ENCODE measurements at places on chromosomes 7 and 10.
A peak's percentile ranks its signal among the peaks of the same experiment; 100 is the strongest.

DNA sequence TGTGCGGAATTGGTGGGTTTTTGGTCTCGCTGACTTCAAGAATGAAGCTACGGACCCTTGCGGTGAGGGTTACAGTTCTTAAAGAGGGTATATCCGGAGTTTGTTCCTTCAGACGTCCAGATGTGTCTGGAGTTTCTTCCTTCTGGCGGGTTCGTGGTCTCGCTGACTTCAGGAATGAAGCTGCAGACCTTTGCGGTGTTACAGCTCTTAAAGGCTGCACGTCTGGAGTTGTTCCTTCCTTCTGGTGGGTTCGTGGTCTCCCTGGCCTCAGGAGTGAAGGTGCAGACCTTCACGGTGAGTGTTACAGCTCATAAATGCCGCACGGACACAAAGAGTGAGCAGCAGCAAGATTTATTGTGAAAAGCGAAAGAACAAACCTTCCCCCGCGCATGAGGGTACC is 670.7 kb downstream of the CNTNAP2 start:
- DNase-seq = no peak

- no peak for DNase-seq
Observed at GRCh38 chr10:101085846-101086245, 24.1 kb downstream of the KAZALD1 start.

GRCh38 chr7:112009081-112009480 is 197.1 kb downstream of the DOCK4 start:
- no peak for DNase-seq

DNA sequence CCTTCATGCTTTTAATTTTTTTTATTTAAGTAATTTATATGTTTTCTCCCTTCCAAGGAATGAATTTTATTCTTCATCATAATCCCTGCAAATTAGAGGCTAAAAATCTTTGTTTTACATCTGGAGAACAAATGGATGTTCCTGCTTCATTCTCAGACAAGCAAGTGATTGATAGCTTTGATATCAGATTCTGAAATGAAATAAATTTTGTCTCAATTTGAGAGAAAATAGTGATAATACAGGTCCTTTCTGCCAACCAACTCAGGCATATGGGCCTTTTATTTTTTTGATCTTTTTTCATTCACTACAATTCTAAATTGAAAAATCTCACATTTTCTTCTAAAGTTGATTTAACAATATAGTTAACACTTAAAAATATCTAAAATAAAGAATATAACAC is 427.1 kb downstream of the EXOC4 start:
- no peak for DNase-seq

DNA sequence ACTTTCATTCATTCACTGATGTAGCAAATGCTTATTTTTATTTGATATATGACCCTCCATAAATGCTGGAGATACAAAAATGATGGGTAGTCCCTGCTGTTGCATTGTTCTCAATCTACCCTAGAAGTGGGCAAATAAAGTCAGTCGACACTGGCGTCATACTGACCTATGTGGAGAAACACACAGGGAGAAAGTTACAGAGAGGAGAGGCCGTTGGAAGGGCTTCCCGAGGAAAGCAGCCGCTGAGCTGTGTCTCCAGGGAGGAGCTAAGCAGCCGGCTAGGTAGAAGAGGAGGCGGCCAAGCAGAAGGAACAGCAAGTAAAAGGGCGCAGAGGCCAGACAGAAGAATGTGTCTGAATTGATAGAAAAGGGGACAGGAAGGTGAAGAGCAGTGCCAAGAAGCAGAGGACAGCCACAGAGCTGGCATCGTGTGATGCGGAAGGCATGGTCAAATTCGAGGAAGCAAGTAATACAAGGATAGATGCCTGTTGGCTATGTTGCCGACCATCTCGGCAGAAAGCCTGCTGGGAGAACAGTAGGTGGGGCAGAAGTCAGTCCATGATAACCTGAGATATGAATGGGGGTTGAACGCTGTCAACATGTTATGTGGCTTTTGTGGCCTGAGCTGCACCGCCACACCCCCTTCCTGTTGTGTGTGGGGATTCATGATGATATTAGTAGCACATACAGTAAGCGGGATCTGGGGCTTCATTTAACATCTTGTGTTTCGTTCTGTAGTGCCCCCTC is 25.9 kb downstream of the ST8SIA6 start:
- DNase-seq = no peak

DNA sequence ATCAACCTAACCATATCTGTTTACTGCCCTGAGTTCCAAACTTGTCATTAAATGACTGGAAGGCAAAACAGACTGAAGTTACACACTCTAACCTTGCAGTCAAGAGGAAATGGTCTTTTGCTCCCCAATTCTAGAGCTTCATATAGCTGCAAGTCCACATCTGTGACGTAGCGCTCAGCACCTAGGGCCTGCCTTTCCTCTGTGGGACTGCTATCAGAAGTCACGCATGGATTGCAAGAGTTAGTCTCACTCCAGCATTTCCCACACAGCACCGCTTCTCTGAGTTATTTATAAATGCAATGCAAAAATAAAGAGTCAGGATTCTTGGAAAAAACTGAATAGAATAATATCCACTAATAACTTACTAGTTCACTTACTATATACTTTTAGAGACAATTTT is 96.9 kb downstream of the ELMO1 start:
- no peak for DNase-seq

- peak; percentile 23 for DNase-seq
Observed at GRCh38 chr10:60236869-60237524, 152.7 kb downstream of the ANK3 start.

DNA sequence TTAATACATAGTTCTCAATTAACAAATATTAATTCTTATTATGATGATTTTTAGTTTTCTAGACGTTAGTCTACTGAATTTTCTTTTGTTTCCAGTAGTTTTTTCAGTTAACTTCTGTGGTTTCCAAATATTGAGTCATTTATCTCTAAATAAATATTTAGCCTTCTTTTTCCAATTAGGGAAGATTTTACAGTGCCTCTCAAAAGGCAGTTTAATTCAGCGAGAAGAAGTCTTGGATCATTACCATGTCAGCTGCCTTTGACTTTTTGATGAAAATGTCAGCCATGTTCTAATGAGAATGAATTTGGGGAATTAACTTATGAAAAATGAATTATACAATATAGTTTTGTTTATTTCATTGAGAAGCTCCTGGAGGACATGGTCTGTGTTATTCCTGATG is 90.0 kb downstream of the CDK14 start:
- no peak for DNase-seq

DNA sequence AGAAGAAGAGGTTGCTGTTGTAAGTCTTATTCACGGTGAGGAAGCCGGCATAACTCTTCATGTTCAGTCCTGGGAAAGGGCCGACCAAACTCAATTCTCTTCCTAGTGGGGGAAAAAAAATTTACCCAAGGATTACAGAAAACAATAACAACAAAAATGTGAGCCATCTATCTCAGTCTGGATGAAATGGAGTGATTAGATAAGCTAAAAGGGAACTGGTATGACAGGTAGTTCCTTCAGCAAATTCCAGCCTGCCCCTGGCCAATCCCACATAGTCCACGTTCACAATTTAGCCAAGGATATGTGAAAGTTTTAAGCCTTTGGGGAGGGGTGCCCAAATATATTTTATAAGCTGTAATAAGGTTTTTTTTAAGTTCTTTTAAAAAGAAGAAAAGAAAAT is 33.6 kb downstream of the CPVL start:
- DNase-seq = no peak

GRCh38 chr7:16657656-16658279 is 11.8 kb downstream of the BZW2 start:
- no peak for DNase-seq

- DNase-seq = no peak
Observed at GRCh38 chr7:129465080-129465479, 30.8 kb downstream of the STRIP2 start.

DNA sequence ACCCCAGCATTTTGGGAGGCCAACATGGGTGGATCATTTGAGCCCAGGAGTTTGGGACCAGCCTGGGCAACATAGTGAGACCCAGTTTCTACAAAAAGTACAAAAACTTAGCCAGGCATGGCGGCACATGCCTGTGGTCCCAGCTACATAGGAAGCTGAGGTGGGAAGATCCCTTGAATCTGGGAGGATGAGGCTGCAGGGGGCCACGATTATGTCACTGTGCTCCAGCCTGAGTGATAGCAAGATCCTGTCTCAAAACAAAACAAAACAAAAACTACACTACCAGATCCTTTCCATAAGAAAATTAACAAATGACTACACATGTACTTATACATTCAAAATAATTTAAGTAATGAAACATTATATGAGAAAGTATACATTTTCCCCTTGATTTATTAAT is 116.4 kb upstream of the KLF6 start:
- no peak for DNase-seq

GRCh38 chr10:33381451-33382215 is 47.2 kb upstream of the NRP1 start:
- no peak for DNase-seq

GRCh38 chr7:69597278-69598076 is 798 bp upstream of the AUTS2 start:
- DNase-seq = peak; percentile 22

DNA sequence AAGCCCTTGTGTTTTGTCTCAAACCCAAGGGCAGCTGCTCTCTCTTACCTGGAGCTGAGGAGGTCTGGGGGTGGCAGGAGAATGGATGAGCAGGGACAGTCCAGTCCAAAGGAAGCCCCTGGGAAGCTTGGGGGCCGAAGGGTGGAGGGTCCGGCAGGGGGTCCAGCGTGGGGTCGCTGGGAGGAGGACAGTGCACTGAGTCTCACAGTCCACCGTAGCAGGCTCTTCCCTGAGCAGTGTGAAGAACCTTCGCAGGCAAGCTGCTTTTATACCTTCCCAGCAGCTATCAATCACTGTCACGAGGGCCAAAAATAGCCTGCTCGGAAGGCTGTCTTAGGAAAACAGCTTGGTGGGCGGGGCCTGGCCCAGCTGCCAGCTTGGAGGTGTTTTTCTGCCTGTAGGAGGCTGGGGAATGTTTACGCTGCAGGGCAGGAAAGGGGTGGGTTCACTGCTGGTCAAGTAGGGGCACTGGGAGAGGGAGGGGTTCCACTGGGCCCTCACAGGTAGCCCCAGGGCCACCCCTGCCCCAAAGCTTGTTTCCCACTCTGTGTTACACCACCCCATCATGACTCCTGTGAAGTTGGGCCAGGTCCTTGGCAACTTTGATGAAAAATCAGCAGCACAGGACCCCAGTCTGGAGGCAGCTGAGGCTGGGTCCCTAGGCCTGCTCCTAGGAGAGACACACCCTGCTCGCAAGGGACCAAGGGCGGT is at the start of gene DEPP1:
Gene DEPP1 (minus strand): TSS at position 240 of the 711 bp plus-strand sequence. CDS start 779 bp downstream, outside the sequence.
- DNase-seq = peak; percentile 95

DNA sequence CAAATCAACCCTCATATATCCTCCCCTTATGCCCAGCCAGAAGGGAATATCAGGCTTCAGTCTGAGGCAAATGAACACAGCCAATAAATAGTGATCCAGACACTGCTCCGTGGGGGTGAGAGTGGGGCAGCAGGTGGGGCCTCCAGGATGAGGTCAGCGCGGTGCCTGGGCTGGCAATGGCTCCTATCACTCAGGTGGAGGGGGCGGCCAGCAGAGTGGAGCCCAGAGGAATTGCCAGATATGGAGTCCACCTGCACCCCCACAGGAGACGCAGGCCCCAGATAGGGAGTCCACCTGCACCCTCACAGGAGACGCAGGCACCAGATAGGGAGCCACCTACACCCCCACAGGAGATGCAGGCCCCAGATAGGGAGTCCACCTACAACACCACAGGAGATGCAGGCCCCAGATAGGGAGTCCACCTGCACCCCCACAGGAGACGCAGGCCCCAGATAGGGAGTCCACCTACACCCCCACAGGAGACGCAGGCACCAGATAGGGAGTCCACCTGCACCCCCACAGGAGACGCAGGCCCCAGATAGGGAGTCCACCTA is 78.0 kb upstream of the PPP2R2D start:
- DNase-seq = no peak

DNA sequence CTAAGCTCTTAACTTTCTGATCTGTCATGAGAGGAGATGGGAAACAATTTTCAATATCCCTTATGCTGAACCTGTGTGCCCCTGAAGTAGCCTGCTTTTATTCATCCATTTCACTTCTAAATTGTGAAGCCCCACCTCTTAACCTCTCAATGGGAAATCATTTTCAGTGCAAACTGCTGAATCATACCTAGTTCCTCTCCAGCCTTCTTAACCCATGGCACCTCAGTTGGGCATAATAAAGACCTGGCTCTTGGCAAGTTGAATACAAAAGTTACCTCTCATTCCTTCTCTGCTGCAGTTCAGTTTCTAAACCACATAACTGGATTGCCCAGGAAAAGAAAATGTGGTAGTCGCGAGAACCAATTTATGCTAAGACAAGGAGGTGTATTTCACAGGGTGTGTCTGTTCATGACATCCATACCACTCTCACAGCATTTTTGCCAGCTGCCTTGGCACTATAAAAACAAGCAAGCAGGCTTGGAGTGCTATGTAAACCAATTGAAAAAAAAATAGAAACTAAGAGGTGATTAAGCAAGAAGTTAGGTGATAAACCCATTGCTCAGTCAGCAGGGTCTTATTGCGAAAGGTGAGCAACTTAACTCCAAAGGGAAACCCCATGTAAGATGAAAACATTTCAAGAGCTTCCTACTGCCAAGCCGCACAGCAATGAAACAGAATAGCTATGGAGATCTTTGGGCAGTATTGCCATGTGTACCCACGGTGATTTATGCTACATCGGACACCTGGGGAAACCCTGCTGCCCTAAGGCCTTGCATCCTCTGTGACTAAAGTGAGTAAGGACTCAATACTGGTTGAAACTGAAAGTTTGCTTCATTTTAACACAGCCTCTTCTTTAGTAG is 57.0 kb upstream of the DKK1 start:
- no peak for DNase-seq

DNA sequence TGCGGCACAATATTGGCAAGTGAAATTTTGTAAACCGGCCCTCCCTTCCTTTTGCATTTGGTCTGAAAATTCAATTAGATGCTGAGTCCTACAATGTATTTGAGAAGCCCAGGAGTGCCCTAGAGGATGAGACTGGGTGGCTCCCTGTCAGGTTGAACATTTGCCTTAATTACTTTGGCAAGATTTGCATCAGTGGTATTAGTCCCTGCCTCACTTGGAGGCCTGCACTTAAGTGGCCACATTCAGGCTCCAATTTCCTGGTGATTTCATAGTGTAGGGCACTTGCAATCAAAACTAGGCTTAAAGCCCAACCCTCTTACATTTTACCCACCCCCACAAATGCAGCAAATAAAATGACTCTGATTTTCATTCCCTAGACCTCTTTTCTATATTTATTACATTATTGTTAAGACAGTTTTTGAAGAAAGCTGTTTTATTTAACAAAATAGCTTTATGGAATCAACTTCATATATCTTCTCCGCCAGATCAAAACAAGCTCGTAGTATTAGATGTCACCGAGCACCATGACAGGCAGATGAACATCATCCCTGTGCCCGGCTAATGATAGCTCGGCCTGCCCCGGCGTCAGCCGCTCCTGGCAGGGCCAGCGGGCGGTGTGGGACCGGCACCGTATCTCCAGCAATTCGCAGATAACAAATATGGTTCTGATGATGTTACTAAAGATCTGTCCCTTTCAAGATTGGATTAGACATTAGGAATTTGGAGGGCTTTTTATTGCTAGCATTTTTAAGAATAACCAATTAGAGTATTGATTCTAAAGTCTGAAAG is 73.6 kb downstream of the EGFR start:
- no peak for DNase-seq

GRCh38 chr7:139777948-139778841 is at the start of gene HIPK2:
Gene HIPK2 (minus strand): TSS chr7:139777998. CDS start chr7:139777623, 375 bp downstream.
- peak; percentile 77 for DNase-seq

- no peak for DNase-seq
Observed at GRCh38 chr10:61286686-61287085, 166.5 kb downstream of the TMEM26 start.

GRCh38 chr7:48140001-48140681 is 31.1 kb upstream of the ABCA13 start:
- peak; percentile 81 for DNase-seq

GRCh38 chr7:122166740-122167139 is 22.7 kb upstream of the AASS start:
- DNase-seq = no peak
